ENCODE measurements at places on chromosomes 5 and 9.

GRCh38 chr5:19044931-19045695, 942.9 kb downstream of the CDH18 start:
- DNase-seq: no peak

- no peak for DNase-seq
Observed at GRCh38 chr5:134477462-134478245, 47.8 kb upstream of the JADE2 start.

GRCh38 chr5:172598251-172599203, 42.5 kb upstream of the NEURL1B start:
- DNase-seq: no peak

- DNase-seq: no peak
Observed at GRCh38 chr5:55211184-55211874, 15.8 kb downstream of the MCIDAS start.

DNA sequence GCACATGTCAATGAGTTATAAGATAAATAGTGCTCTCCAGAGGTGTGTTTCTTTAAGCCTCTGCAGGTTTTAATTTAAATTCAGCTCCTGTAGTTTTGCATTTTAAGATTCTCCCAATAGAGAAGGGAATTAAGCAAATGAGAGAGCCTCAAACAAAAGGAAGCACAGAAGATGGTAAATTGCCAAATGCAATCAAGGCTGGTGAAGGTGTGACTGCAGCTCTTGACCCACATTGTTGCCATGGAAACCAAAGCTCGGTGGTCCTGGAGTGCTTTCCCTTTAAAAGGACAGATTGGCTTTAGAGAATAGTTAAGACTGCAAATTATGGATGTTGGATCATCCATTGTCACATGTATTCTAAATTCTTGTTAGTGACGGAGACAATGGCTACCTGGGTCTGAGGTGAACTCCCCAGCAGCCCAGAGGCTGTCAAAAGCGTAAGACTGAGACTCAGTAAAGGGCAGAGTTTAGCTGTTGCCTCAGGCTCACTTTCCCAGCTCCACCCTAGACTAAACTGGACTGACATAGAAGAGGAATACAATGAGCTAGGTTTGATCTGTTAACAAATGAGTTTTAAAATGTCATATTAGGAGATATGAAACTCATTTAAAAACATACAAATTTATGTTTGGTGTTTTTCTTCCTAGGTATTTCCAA, 12.3 kb downstream of the GAPT start:
- no peak for DNase-seq

DNA sequence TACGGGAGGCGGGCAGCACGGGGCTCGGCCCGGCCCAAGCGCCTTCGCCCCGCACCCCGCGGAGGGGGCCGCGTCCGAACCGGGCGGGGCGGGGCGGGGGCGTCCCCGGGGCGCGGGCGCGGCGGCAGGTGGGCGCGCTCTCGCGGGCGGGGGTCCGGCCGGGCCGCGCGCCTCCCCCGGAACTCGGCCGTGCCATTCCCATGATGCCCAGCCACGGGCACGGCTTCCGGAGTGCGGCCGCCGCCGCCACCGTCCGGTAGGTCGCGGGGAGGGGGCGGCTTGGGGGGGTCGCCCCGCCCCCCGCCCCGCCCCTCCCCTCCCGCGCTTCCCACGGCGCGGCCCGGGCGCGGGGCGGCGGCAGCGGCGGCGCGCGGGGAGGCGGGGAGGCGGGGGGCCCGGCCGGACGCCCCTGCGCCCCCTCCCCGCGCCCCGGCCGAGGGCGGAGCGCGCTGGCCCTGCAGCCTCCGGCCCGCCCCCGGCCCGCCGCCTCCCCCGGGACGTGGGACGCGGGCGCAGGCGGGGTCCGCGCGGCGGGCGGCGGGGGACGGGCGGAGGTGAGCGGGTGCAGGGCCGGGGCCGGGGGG, at the start of gene PPP1R26:
PPP1R26 (plus strand) TSS at position 314 of the 584 bp plus-strand sequence. CDS start 4,729 bp downstream, outside the sequence.
- DNase-seq: no peak

- DNase-seq: no peak
Observed at GRCh38 chr5:149603210-149603609, 21.9 kb downstream of the ARHGEF37 start.

DNA sequence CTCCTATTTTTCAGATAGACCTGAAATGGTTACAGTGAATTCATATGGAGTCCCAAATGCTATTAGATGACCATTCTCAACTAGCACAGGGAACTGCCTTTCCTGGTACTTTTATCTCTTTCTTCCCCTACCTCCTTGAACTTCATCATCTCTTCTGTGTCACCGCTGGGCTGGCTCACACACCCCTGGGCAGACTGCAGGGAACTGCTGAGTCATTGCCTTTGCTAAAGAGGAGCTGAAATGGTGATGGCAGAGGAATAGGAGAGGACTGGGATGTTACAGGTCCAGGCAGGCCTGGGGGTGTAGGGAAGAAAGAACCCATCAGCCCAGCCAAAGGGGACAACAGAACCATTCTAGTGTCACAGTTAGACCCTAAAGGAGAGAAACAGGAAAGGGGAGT, 322.3 kb downstream of the ASTN2 start:
- DNase-seq: no peak

- peak; percentile 84 for DNase-seq
Observed at GRCh38 chr9:89701221-89701798, 96.5 kb downstream of the GADD45G start.

- DNase-seq: no peak
Observed at GRCh38 chr5:172839669-172840431, 5.8 kb downstream of the ERGIC1 start.

DNA sequence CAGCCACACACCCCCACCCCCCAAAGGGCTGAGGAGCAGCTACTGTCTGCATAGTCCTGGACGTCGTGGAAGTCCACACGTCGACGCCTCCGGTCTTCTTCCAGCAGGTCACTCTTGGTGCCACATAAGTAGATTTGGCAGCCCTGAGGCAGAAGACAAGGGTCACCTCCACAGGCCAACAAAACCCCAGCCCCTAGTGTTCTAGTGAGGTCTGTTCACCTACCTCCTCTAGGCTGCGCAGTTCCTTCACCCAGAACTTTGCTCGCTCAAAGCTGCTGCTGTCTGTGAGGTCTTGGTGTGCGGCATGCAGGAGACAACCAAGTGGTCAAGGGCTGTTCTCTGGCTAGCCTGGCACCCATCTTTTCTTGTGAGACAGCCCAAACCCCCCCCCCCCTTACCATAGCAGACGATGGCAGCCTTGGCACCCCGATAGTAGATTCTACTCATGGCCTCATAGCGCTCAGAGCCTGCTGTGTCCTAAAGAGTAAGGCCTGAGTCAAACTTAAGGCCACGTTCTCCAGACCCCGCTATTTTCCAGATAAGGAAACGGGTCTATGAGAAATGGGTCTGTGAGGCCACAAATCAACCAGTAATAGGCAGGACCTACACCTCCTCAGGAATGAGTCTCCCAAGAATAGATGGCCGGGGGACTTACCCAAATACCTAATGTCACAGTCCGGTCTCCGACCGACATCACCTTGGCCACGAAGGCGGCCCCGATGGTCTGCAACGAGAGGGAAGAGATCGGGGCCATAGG, 987 bp downstream of the RAB24 start:
- DNase-seq: no peak

- no peak for DNase-seq
Observed at GRCh38 chr9:26266146-26266793, 588.0 kb upstream of the TUSC1 start.

DNA sequence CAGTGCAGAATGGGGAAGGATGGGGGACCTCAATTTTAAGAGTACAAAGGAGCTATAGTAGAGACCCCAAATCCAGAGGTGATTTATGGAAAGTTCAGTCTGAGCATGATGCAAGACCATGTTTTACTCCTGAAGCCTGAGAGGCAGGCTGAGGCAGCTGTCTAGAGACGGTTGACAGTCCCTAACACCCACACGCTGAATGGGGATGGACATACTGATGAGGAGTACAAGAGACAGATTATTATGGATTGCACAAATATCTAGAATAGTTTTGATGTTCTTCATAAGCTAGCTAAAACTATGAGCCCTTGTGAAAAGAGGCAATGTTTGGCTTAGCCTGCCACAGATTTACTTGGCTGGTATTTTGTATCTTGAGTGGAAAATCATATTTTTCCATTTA, 64.5 kb downstream of the PRR16 start:
- no peak for DNase-seq

Measured in HAP-1 (cell line).